NCI-H187 treated with DMSO at 0.1 percent for 48 hours (cell line): ENCODE measurements at places on chromosomes 4 and X.

DNA sequence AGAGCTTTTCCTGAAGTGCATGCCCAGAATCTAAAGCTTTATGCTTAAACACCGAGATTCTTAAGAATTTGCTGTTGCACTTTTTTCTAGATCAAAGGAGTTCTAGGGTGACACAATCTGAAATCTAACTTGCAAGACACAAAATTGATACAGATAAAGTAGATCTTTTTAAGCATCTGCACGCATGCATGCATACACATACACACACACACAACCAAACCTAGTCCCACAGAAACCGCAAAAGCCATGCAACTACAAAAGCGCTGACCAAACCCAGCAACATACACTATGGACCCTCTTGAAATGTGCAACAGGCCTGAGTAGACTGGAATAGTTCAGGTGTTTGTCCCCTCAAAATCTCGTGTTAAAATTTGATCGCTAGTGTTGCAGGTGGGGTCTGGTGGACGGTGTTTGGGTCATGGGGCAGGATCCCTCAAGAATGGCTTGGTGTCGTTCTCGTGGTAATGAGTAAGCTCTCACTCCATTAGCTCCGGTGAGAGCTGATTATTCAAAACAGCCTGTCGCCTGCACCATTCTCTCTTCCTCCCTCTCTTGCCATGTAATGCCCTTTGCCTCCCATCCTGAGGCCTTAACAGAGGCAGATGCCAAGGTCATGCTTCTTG, 52.7 kb downstream of the IRF2 start:
- DNase-seq, result no peak

- no peak for DNase-seq
Observed at GRCh38 chr4:146883070-146883469, 62.6 kb downstream of the TTC29 start.

GRCh38 chrX:23372220-23372902, 37.7 kb downstream of the PTCHD1 start:
- DNase-seq, result no peak

DNA sequence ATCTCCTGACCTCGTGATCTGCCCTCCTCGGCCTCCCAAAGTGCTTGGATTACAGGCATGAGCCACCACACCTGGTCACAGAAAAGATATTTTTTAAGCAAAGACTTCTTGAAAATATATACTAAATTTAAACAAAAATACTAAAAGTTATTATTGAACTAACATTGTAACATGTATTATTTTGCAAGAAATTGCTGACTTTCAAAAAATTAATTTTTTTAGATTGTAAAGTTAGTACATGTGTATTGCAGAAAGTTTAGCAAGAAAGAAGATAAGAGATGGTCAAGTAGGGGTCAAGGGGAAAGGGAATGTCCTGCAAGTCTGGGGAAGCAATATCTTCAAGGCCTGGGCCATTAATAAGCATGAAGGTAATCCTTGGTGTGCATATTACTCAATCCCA, 54.3 kb upstream of the HPGDS start:
- no peak for DNase-seq

GRCh38 chrX:9586992-9587392, 122.1 kb downstream of the TBL1X start:
- DNase-seq, result no peak

DNA sequence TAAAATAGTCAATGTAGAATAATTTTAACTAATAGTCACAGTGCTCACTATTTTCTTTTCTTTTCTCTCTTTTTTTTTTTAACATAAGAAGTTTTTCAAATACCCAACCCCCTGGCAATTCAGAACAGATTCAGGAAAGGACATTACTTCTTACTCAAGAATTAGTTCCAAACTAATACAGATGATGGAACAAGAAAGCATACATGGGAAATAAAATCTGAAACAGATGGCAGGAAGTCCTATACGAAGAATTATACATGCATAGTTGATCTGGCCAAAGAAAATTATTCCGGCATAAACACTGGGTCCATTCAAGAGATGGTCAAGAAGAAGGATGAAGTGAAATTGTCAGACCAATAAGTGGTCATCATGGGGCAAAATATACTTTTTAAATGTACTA, 614.4 kb upstream of the INTU start:
- no peak for DNase-seq

DNA sequence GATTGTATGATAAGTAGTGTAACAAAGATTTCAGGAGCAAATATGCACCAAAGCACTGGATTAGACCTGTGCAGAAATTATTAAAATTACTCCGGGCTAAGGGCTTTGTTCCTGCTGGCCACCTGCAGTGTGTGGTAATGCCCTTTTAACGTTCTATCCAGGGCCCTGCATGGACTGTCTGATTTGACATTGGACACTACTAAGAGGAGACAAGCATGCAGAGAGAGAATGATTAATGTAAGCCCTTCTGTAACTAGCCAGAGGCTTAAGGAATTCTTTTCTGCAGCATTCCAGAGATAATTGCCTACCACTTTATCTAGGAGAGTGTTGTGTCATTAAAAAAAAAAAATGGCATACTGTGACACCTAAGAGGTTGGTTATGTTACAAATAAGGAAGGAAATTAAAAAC, 117.0 kb downstream of the PCDH7 start:
- DNase-seq, result no peak

GRCh38 chr4:43132010-43132582, 239.6 kb downstream of the GRXCR1 start:
- no peak for DNase-seq

DNA sequence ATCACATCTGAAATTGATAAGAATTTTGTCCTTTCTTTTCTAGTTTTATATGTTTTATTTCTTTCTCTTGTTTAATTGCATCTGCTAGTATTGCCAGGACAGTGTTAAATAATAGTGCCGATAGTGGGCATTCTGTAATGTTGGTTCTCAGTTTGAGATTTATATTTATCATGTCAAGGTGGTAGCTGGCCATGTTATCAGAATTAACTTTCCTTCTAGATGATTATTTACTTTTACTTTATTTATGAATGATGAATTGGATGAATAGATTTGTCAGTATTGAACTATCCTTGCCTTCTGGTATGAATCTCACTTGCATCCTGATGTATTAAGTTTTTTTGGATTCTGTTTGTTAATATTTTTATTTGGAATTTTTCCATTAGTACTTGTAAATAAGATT, 42.7 kb downstream of the METAP1 start:
- no peak for DNase-seq

GRCh38 chrX:51955200-51955599, 61.8 kb downstream of the MAGED1 start:
- DNase-seq, result no peak

GRCh38 chr4:119233750-119234149, 21.2 kb downstream of the USP53 start:
- no peak for DNase-seq

DNA sequence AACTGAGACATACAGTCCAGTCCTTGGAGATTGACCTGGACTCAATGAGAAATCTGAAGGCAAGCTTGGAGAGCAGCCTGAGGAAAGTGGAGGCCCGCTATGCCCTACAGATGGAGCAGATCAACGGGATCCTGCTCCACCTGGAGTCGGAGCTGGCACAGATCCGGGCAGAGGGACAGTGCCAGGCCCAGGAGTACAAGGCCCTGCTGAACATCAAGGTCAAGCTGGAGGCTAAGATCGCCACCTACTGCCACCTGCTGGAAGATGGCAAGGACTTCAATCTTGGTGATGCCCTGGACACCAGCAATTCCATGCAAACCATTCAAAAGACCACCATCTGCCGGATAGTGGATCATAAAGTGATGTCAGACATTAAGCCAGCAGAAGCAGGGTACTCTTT, 20.4 kb upstream of the FRMPD3 start:
- DNase-seq, result no peak

GRCh38 chr4:125115941-125116340, 198.8 kb upstream of the FAT4 start:
- DNase-seq, result no peak

GRCh38 chr4:186688150-186688943, 35.3 kb downstream of the FAT1 start:
- DNase-seq, result no peak

GRCh38 chr4:186839122-186840037, 115.7 kb upstream of the FAT1 start:
- no peak for DNase-seq

GRCh38 chr4:84965553-84966381, 723 bp downstream of the WDFY3 start:
- no peak for DNase-seq

DNA sequence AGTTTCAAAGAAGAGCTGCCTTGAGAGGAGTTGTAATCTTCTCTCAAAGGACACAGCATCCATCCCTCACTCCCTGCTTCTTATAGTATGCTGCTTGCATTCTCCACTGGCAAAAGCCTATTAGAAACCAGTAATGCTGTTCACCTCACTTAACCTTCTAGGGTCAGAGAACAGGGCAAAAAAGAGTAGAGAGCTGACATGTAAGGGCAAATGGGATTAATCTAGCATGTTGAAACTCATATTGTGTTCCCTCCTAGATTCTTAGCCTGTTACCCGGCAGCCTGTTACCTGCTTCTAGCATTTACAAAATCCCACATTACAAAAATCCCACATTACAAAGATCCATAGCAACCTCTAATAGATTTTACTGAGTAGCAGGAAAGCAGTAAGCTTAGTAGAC, 244.7 kb downstream of the SLC7A11 start:
- no peak for DNase-seq

DNA sequence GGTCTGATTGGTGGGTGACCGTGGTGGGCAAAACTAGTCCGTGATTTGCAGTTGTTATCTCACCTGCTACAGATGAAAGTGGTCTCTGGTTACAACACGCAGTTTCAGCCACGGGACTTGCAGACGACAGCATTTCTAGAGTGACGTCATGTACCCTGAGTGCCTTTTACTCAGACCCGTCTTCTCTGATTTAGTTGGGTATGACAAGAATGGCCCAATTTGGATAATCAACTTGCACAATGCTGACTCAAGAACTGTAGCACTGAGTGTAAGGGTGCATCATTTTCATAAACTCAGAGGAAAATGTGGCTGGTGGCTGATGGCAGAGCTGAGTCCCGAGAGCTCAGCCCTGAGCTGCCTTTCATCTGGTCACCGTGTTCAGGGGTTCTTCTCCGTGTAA, 281.4 kb upstream of the FRG1 start:
- DNase-seq, result no peak

DNA sequence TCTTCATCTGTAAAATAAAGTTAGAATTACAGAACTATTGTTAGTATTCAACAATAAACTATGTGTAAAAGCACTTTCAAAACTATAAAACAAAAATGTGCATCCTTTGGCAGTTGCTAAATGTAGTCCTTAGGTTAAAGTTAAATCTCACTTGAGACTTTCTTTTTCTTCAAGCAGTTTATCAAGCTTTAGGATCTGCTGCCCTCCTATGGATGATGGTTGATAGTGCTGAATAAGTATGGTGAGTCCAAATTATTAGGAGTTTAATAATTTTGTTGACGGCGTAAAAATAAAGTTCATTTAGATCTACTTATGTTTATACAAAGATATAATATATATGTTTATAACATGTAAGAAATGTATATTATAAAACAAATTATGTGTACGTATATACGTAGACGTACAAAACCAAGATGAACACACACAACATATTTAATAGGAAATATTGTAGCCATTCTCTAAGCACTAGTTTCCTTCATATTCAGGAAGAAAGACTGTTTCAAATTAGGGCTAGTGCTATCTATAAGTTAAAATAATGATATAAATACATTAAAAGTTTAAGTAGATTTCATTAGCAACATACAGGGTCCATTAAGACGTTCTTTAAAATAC, 22.3 kb downstream of the UGT2A2 start:
- no peak for DNase-seq

- no peak for DNase-seq
Observed at GRCh38 chr4:187276736-187277408, 553.2 kb upstream of the FAT1 start.

- no peak for DNase-seq
Observed at GRCh38 chrX:70755850-70756249, 152.7 kb downstream of the TEX11 start.

DNA sequence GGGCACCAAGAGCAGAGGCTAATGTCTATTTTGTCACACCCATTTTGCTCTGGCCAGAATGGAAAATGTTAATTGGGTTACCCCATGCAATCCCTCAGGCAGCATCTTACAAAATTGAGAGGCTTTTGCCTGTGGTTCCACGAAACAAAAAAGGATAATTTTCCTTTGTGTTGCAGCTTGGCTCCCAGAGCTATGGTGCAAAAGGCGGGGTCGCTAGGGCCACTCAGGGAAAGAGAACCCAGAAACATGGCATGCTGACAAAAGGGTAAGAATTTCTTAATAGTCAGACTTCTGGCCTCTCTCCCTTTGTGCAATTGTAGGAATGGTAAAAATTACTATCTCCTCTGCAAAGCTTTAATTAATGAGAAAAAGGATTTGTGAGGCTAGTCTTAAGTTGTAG, 119.6 kb upstream of the BANK1 start:
- DNase-seq, result no peak

DNA sequence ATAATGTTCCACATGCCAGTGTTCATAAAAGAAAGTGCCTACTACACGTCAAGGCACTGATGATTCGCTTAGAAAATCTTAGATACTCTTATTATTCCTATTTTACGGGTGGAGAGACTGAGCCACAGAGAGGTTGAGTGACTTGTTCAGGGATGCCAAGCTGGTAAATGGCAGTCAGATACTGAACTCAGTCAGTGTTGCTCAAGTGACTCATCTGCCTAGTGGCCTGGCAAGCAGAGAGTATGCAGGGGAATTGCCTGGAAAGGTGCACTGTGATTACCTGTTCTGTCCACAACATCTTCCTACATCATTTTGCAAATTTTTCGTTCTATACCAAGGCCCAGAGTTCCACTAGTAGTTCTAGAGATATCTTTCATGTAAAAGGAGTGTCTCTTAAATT, 68.4 kb downstream of the RAPGEF2 start:
- no peak for DNase-seq

- no peak for DNase-seq
Observed at GRCh38 chr4:69888336-69888735, 28.4 kb upstream of the SULT1E1 start.

- no peak for DNase-seq
Observed at GRCh38 chrX:39836802-39837420, 260.8 kb downstream of the BCOR start.

DNA sequence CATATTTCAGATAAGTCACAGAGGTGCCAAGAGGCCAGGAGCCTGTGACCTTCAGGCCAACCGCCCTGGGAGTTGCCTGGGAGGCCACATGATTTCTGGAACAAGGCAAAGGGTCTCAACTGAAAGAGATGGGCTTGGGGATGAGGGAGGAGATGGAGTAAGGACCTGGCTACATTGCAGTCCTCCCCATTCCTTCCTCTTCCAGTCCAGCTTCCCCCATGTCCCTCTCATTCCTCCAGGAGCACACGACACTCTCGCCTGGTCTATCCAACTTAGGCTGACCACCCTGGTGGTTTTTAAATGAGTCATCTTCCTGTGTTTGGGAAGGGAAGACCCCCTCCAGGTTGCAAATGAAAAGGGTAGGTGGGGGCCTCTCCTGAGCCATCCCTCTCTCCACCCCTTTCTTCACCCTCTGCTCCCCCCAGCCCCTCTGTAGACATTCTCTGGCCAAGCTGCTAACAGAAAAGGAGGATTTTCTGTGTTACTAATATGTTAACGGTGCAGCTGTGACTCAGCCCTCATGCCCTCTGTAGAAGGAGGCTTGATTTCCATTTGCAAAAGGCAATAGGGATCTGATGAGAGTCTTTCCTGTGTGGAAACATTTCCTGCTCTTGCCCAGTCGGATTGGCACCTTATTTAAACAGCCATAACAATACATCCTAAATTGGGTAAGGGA, 79.2 kb downstream of the RTL5 start:
- DNase-seq, result no peak
